Panc1 (cell line): ENCODE measurements at places on chromosomes 6 and 20. TPM values are rescaled to one million over a fixed set of nuclear protein-coding genes. Genes with fewer than 3 reads are reported as not detected.

Gene CLDN20
- total RNA-seq, result not detected

Gene RIPOR2
- 0.54 TPM for total RNA-seq

Gene KCNQ5
- total RNA-seq, result 9.4 TPM

Gene ULBP3
- 2.4 TPM for total RNA-seq

Gene EPHA7
- 8.6 TPM for total RNA-seq

Gene DLL1
- 2.4 TPM for total RNA-seq

Gene DDO
- total RNA-seq, result 0.39 TPM

Gene MPIG6B
- total RNA-seq, result not detected

Gene IYD
- total RNA-seq, result 0.03 TPM

Gene FAM209B
- total RNA-seq, result not detected

Gene APCDD1L
- total RNA-seq, result 0.62 TPM

Gene CLIC5
- 0.05 TPM for total RNA-seq

Gene POU5F1
- 1.1 TPM for total RNA-seq

Gene DUSP15
- total RNA-seq, result 23.6 TPM

Gene PKHD1
- not detected for total RNA-seq

Gene RGS17
- 8.7 TPM for total RNA-seq

Gene MCHR2
- total RNA-seq, result not detected

Gene MAP3K7
- 33.1 TPM for total RNA-seq

Gene LTA
- 0.72 TPM for total RNA-seq

Gene GPR6
- not detected for total RNA-seq

Gene IMPG1
- total RNA-seq, result not detected

Gene B3GALT4
- total RNA-seq, result 6.0 TPM

Gene OPN5
- total RNA-seq, result not detected

Gene DEFB124
- total RNA-seq, result not detected

Gene RBL1
- 14.0 TPM for total RNA-seq

Gene PFDN6
- 101 TPM for total RNA-seq

Gene BMP2
- total RNA-seq, result 0.23 TPM

Gene SPTLC3
- 0.03 TPM for total RNA-seq

Gene WFDC10B
- total RNA-seq, result not detected

Gene TSPO2
- not detected for total RNA-seq

Gene TOX2
- 85.4 TPM for total RNA-seq

Gene SMPDL3A
- total RNA-seq, result 1.8 TPM

Gene TNNC2
- 0.26 TPM for total RNA-seq

Gene PDE10A
- total RNA-seq, result 27.8 TPM

Gene MOCS1
- total RNA-seq, result 0.98 TPM

Gene MYB
- total RNA-seq, result 1.3 TPM

Gene SLC16A10
- total RNA-seq, result 0.18 TPM

Gene EFCAB8
- total RNA-seq, result 1.1 TPM

Gene PHACTR3
- total RNA-seq, result 0.10 TPM

Gene HSPA1L
- total RNA-seq, result 2.8 TPM

Gene CALHM4
- not detected for total RNA-seq

Gene FNDC11
- total RNA-seq, result 1.3 TPM

Gene ZGPAT
- total RNA-seq, result 35.8 TPM

Gene SNAP25
- 0.69 TPM for total RNA-seq
